ENCODE measurements at places on chromosomes 12 and 14. TPM values are rescaled to one million over a fixed set of nuclear protein-coding genes. Genes with fewer than 3 reads are reported as not detected.

Gene LUM
- 0.19 TPM for total RNA-seq

Gene LHX5
- total RNA-seq = 48.4 TPM

Gene NFE2
- total RNA-seq = 4.3 TPM

Gene USP44
- 67.1 TPM for total RNA-seq

Gene TAS2R20
- total RNA-seq = 6.4 TPM

Gene C1R
- 8.8 TPM for total RNA-seq

Gene DHRS7
- total RNA-seq = 47.8 TPM

Gene TAS2R9
- total RNA-seq = not detected
